Urothelium cell line (cell line): ENCODE measurements at places on chromosomes 3 and 15.

GRCh38 chr3:82957696-82958095 is 1196.3 kb upstream of the GBE1 start:
- no peak for DNase-seq

GRCh38 chr3:155807823-155808222 is 1.7 kb upstream of the C3orf33 start:
- DNase-seq, result no peak

GRCh38 chr15:70172124-70172523 is 74.4 kb upstream of the TLE3 start:
- DNase-seq, result no peak

- DNase-seq, result no peak
Observed at GRCh38 chr3:42055291-42055690, 35.9 kb upstream of the TRAK1 start.

DNA sequence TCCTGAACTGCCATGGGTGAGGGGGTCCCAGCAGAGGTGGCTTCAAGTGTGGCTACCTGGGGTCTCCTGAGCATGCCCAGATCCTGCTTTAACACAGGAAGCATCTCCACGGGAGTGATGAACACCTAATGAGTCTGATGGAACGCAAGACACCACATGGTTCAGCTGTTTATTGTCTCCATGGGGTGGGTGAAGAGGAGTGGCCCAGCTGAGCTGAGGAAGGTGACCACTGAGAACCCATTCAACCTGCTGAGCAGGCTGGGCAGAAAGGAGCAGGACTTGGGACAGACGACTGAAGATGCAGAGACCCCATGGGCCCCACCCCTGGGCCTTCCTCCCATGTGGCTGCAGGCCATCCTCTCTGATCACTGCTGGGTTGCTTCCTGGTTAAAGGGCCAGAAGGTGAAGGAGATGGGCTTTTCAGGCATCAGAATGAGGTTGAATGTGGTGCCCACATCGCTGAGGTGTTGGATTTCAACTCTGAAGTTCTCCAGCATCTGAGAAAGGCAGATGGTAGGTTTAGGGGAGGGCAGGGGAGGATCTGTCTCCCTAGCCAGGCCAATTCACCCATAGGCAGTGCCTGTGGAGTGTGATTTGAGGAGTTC is 29.7 kb downstream of the CYP11A1 start:
- no peak for DNase-seq

DNA sequence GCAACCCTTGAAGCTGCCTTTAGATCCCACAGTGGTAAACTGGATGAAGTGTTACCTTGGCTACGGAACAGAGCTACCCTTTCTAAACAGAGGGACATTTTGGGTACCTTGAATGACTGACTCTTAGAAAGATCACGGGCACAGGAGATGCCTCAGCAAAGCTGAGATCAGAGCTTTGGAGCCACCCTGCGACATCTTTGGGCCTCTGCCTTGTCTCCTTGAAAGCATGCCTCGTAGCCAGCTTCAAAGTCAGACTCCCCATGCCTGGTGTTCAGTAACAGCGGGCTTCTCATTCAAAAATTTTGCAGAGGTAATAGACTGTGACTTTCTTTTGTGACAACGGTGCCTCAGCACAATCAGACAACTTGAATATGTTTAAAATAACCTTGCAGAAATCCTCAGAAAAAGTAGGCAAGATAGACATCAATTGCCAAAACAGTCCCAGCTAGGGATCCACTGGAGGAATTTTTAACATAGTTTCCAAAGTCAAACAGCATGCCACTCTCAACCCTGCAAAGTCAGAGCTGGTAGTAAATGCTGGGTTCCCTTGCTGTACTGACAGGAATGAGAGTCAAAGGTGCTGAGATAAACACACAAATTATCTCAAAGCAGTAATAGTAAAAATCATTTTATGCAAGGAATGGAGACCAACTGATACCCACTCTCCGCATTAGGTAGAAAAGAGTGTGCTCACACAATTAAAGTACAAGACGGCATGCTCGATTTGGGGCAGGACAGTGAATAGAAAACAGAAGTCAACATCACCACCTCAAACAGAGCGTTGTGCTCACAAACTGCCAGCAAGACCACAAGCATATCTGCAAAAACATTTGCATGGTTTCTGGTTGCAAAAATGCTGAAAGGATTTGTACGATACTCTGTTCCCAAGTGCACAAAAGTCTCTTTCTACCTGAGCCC is 82.1 kb downstream of the MYO1E start:
- DNase-seq, result no peak

DNA sequence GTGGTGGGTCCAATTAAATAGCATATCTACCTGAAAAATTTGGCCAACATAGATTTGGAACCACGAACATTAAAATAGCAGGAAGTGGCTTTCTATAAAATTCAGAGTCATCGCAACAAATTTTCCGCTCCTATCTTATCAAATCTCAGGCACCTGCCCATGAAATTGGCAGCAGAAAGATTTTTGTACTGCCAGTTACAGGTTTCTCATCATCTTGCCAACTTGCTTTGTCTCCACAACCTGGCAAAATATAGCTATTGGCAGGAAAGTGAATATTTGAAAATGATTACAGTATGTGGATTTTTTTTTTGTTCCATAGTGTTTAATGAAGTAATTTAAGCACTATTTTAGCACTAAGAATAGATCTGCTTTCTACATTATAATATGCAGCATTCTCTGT is 161.6 kb upstream of the LRRC3B start:
- DNase-seq, result no peak

GRCh38 chr3:46289966-46290365 is 47.7 kb downstream of the CCR3 start:
- no peak for DNase-seq

DNA sequence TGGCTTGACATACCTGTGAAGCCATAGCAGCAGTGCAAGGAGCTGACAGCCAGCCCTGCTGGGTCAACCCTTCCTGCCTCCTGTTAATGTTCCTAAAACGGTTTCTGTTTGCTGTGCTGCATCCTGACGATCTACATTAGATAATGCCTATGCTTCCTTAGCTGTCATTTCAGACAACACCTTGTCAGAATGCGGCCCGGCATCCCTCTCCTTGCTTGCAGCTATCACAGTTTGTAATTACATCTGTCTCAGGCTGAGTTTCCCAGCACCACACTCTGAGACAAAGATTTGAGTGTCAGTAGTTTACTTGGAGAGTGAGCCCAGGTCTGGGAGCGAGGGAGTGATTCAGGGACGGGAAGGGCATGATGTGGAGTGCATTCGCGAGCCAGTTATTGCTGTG is 9.0 kb downstream of the TRH start:
- no peak for DNase-seq

DNA sequence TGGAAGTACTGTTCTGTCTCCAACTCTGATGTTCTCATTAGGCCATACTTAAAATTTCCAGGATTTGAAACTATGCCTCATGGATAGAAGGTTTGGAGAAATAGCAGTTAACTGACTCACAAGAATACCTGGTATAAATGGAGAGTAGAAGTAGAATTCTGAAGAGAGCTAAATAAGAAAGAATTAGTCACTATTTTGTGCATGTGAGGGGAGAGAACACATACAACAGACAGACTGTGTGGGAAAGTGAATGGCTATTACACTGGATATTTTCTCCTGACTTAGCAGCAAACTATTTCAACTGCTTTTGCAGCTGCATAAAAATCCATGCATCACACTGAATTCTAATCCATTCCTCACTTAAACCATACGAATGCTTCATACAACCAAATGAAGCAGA is 71.3 kb downstream of the C3orf70 start:
- no peak for DNase-seq

- DNase-seq, result no peak
Observed at GRCh38 chr3:117632191-117632590, 922.6 kb downstream of the TUSC7 start.

DNA sequence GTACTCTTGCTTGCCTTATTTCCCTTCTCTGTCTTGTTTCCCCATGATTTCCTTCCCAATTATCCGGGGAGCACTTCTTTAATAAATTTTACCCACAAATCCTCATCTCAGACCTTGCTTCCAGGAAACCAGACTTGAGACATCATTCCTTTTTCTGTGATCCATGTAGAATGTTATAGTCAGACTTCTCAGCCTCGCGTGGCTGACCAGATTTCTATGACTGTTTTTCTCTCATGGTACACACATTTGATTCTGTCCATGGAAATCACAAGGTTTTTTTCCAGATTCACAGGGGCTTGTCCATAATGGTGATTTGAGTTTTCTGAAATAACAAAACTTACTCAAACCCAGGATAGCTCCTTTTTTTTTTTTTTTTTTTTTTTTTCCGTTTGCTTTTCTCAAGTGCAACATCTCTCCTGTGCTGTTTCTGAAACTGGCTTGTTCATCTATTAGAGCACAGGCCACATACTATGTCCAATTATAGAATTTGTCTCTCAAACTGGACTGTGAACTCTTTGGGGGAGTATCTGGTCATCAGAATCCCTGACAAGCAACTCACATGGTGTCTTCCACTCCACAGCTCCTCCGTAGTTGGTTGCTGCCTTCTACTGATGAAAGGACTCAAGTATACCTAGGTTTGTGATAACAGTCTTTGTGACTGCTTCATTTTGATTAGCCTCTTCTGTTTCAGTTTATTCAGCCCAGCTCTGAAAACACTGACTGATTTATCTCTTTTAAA is 50.8 kb downstream of the RBMS3 start:
- DNase-seq, result no peak

DNA sequence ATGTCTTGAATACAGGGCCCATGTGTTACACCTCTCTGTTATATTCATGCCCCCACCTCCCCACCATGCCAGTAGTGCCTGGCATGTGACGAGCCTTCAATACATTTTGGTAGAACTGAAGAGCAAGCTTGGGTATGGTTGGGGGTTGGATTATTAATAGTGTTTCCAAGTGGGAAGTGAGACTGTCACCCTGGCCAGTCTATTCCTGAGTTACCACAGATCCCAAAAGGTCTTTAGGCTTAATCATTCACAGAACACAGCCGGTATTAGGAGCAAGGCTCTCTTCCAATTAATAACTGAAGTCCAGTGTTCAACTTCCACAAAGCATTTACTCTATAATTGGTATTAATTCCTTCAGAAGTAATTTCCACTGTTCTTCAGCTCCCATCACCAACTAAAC is 231.9 kb upstream of the LRTM1 start:
- no peak for DNase-seq

GRCh38 chr3:56054844-56055243 is 413.4 kb downstream of the ERC2 start:
- no peak for DNase-seq

- DNase-seq, result no peak
Observed at GRCh38 chr15:101480613-101481380, 8.7 kb downstream of the PCSK6 start.

DNA sequence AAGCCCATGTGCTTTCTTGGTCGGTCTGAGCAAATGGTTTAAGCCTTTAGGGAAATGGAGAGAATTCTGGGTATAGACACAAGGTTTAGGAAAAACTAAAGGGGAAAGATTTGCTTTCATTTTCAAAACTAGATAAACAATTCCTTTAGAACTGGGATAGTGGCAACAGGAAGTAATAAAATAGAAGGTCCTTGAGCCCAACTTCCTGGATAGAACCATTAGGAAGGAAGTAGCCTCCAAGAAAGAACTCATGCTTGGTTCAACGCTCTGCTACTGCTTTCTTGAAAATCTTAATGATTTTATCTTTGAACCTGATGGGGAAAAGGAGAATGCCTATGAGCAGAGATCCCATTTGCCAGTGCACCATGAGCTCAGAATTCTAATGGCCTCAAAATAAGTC is 147.0 kb upstream of the THRB start:
- no peak for DNase-seq
